NCI-H774 (cell line): ENCODE measurements at places on chromosomes 5 and 9.

DNA sequence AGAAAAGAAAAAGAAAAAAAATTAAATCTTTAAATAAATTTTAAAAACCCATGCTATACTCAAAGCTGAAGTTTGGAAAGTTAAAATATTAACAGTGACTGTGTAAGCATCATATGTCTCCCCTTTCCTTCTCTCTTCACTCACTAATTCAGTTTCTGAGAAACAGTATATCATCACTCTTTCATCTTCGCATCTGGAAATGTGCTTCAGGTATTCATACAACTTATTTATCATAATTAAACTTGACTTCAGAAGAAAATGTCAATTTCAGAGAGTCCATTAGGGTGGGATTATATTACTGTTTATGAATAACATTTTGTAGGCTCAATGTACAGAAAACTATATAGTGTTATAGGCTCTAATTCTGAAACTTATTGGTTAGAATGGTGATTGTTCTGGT, 29.3 kb upstream of the TARS1 start:
- DNase-seq: no peak

DNA sequence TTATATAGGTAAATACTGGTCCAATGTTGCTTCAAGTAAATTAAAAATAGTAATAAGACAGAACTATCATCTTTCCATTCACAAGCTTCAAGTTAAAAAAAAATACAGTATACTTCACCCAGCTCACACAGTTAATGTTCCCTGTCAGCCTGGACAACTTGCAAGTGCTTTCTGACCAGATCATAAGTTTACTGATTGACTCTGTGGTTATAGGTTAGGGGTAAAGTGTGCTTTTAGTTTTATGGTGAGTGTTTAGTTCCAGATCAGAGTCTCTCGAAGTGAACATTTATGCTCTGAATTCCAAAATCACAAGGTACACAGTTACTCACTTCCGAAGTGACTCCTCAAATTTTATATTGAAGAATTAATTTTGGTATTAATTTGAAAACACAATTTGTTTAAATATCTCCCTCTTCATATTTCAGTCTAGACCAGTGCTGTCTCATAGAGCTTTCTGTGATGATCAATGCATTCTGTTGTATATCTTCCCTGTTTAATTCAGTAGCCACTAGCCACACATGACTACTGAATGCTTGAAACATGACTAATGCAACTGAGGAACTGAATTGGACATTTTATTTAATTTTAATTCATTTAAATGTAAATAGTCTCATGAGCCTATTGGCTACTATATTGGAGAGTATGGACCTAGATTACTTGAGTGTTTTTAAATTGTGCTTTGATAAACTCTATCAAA, 90.7 kb downstream of the MEF2C start:
- DNase-seq: no peak

GRCh38 chr9:33185858-33186257, 18.7 kb upstream of the B4GALT1 start:
- no peak for DNase-seq

DNA sequence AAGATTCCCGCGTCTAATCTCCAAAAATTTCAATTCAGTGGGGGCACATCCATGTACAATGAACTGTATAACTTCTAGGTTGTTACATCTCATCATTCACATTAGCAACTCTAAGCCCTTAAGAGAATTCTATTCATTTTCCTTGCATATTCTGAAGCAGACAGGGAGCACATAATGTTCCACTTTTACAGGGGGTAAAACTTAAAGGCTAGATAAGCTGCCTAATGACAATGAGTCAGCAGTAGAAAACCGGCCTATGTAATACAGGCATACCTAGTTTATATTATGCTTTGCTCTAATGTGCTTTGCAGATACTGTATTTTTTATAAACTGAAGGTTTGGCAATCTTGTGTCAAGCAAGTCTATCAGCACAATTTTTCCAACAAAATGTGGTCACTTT, 40.4 kb downstream of the PTAR1 start:
- no peak for DNase-seq

GRCh38 chr9:91503673-91504081, 80.0 kb upstream of the NFIL3 start:
- no peak for DNase-seq
